ENCODE measurements at places on chromosomes 5 and 9.

DNA sequence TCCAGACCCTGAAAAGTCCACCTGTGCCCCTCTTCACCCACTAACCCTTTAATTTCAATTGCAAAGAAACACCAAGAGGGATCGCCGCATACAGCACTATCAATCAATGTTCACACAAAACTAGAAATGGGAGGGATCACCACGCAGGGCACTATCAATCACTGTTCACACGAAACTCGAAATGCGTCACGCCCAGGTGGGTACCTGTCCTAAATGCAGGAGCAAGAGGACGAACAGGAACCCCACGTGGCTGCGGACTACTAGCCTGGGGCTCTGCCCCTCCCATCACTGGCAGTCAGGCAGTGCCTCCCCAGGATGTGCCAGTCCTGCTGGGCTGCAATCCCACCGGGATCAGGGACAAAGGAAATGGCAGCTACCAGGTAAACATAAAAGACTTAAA, 28.2 kb downstream of the RASGEF1C start:
- no peak for DNase-seq

DNA sequence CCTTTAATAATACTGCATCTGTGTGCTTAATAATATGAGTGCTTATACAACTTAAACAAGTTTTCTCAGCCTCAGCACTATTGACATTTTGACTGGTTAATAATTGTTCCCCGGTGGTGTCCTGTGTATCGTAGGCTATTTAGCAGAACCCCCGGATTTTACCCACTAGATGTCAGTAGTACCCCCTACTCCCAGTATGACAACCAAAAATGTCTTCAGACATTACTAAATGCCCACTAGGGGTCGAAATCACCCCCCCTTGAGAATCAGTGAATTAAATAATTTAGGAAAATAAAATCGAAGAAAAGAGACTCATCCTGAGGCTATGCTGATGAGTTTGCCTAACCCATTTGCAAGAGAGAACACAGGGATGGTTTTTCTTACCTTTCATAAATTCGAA, 166.3 kb downstream of the ATP10B start:
- DNase-seq, result no peak

DNA sequence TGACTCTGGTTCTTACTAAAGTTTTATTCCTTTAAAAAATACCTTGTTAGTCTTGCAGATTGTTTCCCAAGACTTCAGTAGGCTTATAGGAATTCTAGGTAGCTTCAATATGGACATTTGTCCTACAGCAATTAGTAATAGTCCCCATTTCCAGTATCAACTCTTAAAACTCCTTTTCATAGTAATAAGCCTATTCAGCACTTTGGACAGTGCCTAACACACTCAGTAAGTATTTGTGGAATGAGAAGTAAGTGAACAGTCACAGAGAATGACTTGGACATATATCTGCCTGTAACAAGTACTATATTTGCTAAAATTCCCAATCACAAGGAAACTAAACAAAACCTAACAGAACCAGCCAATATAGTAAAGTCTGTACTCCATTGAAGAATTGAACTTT, 1291.8 kb upstream of the DMAC1 start:
- no peak for DNase-seq

DNA sequence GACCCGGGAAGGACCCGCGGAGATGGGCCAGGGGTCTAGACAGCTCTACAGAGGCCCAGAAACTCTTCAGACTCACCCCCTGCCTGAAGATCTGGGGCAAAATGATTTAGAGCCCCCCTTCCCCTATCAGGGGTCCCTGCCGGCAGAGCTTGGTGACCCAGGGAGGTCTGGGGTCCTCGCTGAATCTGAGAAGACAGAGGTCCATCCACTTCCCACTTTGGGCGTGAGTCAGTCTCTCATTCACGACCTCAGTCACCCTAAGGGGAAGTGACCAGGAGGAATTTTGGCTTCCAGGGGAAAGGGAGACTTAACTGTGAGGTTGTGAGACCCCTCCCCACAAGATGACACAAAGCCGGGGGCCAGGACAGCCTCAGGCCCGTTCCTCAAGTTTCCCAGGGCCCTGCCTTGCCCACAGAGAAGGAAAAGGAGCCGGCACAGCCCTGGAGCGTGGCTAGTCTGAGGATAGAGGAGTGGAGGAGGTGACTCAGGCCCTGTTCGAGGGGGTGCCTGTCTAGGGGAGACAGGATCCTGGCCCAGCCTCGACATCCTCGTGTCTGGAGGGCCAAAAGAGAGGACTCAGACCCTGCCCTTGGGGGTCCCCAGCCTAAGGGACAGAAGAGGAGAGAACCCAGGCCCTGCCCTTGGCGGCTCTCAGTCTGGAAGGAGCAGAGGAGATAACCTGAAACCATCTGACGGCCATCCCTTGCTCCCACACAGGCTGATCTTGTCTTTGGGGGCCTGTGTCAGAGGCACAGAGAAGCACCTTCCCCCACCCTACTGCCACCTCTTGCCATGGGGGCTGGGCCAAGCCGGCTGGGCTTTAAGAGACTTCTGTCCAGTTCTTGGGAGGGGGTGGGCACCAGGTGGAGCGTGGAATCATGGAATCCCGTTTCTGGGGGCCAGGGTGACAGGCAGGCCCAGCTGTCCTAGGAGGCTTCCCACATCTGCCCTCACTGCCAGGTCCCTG, 889 bp downstream of the PDLIM4 start:
- no peak for DNase-seq

- no peak for DNase-seq
These were observed 101.5 kb downstream of the PLCXD3 start for GRCh38 chr5:41408676-41409443.

DNA sequence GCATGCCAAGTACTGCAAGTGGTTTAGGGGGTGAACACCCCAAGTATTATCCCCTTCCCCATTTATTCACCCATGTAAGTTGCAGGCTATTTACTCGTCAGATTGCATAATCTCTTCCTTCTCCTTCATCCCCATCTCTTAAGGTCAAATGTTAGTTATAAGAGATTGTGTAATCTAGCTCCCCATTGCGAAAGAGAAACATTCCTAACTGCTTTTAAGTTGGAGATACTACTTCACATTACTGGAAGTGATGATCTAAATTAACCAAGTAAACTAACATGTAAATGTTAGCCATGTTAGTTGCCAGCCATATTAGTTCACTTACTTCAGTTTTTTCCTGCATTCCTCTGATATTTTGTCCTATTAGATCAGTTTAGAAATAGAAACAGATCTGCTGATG, 262.3 kb downstream of the TAF11L14 start:
- no peak for DNase-seq

GRCh38 chr9:114283551-114284111, 39.3 kb upstream of the ORM1 start:
- no peak for DNase-seq

- no peak for DNase-seq
These were observed 322.6 kb upstream of the ACTBL2 start for GRCh38 chr5:57805170-57805569.

DNA sequence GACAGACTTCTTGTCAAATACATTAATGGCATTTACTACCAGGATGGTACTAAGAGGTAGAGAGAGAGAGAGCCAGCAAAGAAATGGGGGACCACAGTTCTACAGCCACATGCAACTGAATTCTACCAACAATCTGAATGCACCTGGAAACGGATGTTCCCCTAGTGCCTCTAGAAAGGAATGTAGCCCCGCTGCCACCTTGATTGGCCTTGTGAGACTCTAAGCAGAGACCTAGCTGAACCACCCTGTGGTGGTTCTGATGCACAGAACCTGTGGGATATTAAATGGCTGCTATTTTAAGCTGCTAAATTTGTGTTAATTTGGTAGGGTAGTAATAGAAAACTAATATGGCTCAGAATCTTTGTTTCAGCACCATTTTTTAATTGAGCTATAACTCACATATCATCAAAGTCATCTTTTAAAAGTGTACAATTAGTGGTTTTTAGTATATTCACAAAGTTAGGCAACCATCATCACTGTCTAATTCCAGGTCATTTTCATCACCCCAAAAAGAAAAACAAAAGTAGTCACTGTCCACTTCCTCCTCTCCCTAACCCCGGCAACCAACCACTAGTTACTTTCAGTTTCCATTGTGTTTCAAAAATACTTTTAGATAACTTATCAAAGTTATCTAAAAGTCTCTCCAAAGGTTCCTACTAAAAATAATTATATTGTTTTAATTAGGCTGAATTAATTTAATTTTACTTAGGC, 51.7 kb downstream of the CPLANE1 start:
- no peak for DNase-seq

GRCh38 chr9:12765088-12765798, 9.6 kb upstream of the LURAP1L start:
- no peak for DNase-seq

DNA sequence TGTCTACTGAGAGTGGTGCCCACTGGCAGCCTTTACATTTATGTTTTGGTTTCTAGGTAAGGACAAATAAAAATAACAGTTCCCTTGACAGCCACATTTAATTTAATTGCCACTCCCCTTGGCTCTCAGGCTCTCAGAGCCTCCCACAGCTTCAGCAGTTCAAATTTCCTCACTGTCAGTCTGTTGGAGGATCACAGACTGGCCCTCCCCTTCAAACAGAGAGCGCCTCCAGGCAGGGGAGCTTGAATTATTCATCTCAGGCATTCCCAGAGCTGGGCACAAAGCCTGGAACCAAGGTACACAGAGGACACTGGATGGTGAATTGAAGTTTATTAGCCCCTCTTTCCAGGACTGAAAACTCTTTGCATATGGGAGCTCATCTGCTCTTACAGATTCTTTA, 407.7 kb downstream of the SPOCK1 start:
- DNase-seq, result no peak

DNA sequence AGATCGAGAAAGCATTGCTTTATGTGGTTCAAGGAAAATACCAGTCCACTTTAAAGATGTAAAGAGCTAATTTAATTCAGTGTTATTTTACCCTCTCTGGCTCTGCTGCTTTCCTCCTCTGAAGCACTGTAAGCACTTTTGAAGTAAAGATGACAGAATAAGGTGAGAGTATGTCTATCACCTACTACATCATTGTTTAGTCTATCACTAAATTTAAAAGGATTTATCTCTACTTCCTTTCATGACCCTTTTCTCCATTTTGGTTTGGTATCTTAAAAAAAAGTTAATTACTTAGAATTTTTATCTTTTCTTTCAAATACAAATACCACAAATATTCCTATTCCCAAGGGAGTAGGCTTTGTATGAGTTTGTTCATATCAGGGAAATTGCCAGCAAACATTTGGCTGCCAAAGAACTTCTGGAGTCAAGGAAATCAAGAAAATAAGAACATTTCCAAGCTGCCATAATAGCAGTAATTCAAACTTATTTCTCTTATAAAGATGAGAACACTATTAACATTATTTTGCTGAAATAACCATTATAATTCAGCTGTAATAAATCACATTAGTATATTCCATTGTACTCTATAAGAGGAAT, 77.8 kb downstream of the SLC38A9 start:
- DNase-seq, result no peak

DNA sequence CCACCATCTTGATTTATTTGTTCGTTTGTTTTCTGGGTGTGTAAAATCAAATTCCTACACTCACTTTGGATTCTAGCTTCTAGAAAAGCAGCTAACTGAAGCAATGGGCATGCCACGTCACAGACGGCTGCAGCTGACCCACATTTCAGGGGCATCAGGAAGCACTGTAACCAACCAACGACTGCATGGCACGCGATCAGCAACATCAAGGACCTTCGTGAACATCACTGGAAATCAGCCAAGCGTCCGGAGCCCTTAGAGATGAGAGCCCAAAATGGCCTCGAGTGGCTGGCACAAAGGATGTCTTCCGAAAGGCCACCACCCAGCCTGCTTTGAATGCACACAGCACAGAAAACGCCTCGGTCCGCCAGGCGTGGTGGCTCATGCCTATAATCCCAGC, 191.1 kb downstream of the OLFM1 start:
- DNase-seq, result no peak

GRCh38 chr5:33781286-33781685, 110.5 kb downstream of the ADAMTS12 start:
- DNase-seq, result no peak

DNA sequence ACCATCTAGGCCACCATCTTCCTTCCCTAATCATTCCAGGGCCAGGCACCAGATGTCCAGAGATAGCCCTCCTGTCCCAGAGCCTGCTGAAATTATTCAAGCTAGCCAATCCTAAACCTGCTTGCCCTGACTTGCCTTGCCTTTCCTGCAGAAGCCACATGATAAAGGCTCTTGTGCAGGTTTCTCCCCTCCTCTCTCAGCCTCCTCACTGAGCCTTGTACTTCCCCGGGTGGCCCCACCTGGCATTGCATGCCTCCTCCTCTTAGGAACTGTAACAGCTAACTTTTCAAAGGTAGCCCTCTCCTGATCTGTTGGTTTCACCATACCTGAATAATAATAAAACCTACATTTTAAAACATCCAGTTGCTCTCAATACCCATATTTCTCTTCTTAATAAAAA, 42.6 kb downstream of the DIRAS2 start:
- DNase-seq, result no peak

GRCh38 chr5:60700416-60700757, 421 bp upstream of the DEPDC1B start:
- DNase-seq, result no peak

DNA sequence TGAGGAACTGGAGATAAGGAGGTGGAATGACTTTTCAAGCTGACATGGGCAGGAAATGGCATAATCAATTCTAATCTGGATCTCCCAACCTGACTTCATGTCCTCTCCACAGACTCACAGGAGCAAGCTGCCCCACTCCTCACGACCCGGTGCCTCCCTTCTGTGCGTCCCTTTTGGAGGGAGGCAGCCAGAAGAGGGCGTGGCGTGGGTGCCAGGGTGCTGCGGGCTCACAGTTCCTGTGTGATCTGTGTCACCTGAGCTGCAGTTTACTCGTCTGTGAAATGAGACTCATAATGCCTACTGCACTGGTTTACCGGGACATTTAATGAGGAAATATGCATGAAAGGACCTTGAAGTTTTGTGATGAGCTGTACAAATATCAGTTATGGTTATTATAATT, 207.4 kb downstream of the DAB2IP start:
- DNase-seq, result no peak

- peak; percentile 60 for DNase-seq
These were observed 46.1 kb downstream of the PTTG1 start for GRCh38 chr5:160467555-160468362.

GRCh38 chr5:132528021-132528420, 15.3 kb downstream of the IL5 start:
- DNase-seq, result no peak

DNA sequence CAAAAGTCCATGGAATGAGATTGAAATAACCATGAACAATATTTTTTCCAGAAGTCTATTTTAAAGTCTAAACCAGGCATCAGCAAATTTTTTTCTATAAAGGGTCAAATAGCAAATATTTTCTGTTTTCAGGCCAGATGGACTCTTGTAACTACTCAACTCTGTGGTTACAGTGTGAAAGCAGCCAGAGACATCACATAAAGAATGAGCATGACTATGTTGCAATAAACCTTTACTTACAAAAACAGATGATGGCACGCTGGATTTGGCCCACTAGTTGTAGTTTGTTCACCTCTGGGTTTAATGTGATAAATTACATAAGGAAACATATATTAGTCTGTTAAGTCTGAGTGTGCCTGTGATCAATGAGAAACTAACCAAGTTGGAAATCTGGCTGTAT, 319.2 kb downstream of the TRPM3 start:
- no peak for DNase-seq

DNA sequence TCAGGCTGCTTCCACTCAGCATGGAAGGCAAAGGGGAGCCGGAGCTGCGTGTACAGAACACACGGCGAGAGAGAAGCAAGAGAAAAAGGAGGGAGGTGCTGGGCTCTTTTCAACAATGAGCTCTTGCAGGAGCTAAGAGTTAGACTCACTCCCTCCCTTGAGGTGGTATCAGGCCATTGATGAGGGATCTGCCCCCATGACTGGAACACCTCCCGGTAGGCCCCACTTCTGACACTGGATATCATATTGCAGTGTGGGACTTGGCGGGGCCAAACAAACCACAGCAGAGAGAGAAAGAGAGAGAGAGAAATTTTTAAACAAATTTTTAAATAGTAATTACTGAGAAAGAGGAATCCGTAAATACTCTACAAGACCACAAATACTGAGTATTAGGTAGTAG, 182.2 kb downstream of the TRIO start:
- no peak for DNase-seq

Data from activated CD4-positive, alpha-beta T cell treated with anti-CD3 and anti-CD28 coated beads for 24 hours (primary cell).